Retinal pigment epithelial cell (primary cell): ENCODE measurements at places on chromosomes 6 and 20.

- DNase-seq: no peak
Observed at GRCh38 chr20:60056407-60057122, 98.3 kb downstream of the CDH26 start.

- DNase-seq: peak; percentile 76
Observed at GRCh38 chr6:138970856-138971425, 17.1 kb downstream of the REPS1 start.

DNA sequence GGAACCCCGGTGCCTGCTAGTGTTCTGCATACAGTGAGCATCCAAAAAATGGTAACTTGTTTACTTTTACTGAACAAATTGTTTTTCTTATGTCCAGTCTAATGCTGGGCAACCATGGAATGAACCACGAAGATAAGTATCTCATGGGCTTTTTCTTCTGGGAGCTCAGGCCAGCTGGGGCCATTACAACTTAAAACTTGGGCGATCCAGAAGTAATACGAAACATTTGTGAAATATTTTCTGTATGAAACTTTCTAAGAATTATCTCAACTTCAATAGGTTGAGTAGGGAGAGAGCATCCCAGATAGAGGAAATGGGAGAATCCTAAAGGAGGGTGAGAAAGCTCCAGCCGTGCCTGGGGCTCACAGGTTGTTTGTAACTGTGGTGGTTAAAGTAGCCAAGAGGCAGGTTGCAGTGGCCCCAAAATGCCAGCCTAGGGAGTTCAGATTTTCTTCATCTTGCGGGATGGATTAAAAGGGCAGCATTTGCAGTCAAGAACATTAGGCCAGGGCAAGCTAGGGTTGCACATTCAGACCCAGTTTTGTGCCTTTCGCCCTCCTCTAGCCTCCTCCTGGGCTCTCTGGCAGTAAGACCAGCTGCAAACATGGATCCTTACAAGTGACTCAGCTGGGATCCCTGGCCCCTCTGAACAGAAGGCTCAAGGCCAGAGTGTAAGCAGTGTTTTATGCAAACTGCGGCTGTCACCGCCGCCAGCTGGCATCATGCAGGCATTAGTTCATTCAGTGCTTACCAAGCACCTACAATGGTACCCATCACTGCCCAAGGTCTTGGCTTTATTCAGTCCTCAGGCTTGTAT, 41.5 kb downstream of the ELMO2 start:
- no peak for DNase-seq

- no peak for DNase-seq
Observed at GRCh38 chr20:3995749-3996320, 19.5 kb downstream of the RNF24 start.

- no peak for DNase-seq
Observed at GRCh38 chr6:75106426-75106825, 99.4 kb downstream of the COL12A1 start.

- DNase-seq: no peak
Observed at GRCh38 chr6:63576985-63577712, 4.9 kb downstream of the LOC128125822 start.

DNA sequence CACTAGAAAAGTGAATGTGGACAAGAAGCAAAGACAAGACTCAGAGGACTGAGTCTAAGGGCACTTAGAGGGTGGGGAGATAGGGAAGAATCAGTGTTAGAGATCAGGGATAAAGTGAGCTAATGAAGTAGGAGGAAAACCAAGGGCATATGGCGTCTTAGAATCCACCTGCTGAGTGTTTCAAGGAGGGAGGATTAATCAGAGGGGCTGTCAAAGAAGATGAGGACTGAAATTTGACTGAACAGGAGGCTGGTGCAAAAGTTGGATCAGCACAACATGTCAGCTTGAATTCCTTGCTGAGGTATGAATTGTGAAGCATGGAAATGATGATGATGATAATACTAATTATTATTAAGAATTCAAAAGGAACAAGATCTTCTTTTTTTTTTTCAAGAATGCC, 39.4 kb downstream of the PLCB4 start:
- DNase-seq: no peak

DNA sequence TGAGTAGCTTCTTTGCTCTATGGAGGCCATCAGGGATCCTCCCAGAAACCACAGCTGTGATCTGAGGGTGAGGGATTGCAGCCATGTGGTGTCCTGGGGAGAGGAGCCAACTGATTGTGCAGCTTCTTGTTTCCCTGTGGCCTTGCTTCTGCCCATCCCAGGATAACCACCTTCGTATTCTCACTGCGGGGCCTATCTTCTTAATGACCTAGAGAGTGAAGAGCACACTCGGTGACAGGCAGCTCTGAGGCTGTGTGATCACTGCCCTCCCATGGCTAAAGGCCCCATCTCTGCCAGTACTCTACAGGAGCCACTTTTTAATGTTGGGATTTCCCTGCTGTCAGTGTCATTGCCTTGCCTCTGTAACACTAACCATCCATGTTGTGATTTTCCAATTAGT, 5.3 kb upstream of the RAET1L start:
- no peak for DNase-seq

GRCh38 chr6:87274660-87275274, 47.6 kb upstream of the SMIM8 start:
- DNase-seq: peak; percentile 17

- DNase-seq: no peak
Observed at GRCh38 chr20:47789764-47790579, 4.7 kb upstream of the SULF2 start.

DNA sequence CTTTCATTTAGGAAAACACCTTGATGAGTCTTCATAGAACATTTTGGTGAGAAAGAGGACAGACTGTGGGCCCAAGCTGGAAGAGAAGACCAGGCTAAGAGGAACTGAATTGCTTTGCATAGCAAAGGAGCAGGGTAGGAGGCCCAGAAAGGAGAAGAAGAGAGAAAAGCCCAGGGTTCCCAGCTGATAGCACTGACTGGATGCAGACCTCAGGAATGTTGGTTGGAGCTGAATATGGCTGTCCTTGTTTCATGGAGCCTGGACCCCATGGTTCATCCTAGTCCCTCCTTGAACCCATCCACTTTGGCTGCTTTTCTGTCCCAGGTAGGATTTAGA, 18.0 kb upstream of the ZFAND3 start:
- no peak for DNase-seq

- no peak for DNase-seq
Observed at GRCh38 chr20:17721802-17722486, 22.2 kb downstream of the BANF2 start.

- DNase-seq: no peak
Observed at GRCh38 chr20:12591949-12592470, 416.8 kb upstream of the SPTLC3 start.

- peak; percentile 17 for DNase-seq
Observed at GRCh38 chr6:150668900-150669302, 69.2 kb downstream of the PLEKHG1 start.

DNA sequence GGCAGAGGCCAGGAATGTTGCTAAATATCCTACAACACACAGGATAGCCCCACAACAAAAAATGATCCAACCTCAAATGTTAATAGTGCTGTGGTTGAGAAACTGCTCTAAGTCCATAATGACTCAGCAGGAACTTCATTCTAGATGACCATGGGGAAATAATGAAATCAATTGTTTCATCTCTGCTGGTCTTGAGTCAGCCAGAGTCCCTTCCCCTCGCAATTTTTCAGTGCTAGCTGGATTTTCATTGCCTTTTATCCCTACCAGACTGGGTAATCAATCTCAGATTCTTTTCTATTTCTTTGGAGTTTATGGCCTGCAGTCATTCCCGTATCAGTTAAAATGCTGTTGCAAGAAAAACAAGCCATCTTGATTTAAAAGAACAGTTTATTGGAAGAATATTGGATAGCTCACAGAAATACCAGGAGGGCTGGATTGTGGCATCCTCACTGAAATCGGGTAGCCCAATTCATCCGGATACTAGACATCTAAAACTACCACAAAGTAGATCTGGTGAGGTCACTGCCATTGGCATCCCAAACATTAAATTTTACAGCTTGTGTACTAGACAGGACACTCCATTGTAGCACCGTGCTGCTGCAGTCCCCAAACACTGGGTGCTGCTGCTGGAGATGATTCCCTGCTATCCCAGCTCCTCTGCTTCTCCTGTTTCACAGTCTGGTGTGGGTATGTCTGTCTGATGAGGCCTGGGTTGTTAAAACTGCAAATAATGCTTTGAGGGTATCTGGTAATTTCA, 30.3 kb upstream of the POPDC3 start:
- no peak for DNase-seq

DNA sequence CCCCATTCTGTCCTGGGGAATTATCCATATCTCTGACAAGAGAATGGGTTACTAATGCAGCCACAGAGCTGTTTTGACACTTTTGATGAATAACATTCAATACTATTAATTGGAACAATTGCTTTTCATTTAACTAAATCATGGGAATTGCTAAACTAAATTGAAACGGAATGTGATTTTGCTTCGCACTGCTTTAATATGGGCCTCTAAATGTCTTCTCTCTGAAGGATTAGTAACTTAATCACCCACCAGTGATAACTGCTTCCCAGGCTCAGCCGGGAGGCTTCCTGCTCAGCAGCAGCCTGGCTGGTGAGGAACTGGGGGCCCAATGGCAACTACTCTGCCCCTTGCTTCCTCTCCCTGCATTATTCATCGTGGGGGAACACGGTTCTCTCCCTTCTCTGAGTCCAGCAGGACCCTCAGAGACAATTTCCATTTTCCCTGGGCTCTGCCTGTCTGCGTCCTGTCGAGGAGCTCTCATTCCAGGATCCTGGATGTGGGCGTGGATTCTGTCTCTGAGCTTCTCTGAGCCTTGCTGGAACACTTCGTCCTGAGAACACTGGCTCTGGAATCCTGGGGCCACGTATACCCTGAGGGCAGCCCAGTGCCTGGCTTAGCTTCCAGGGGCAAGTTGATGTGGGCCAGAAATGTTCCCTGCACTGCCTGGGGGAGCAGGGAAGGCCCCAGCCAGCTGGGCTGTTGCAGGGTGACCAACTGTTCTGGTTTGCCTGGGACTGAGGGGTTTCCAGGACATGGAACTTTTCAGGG, 308.9 kb downstream of the DHX35 start:
- no peak for DNase-seq

- DNase-seq: no peak
Observed at GRCh38 chr6:2715737-2716136, 35.0 kb downstream of the MYLK4 start.

GRCh38 chr6:127301199-127301700, 34.6 kb downstream of the RNF146 start:
- DNase-seq: no peak

GRCh38 chr6:45808042-45808645, 207.5 kb downstream of the CLIC5 start:
- DNase-seq: no peak

DNA sequence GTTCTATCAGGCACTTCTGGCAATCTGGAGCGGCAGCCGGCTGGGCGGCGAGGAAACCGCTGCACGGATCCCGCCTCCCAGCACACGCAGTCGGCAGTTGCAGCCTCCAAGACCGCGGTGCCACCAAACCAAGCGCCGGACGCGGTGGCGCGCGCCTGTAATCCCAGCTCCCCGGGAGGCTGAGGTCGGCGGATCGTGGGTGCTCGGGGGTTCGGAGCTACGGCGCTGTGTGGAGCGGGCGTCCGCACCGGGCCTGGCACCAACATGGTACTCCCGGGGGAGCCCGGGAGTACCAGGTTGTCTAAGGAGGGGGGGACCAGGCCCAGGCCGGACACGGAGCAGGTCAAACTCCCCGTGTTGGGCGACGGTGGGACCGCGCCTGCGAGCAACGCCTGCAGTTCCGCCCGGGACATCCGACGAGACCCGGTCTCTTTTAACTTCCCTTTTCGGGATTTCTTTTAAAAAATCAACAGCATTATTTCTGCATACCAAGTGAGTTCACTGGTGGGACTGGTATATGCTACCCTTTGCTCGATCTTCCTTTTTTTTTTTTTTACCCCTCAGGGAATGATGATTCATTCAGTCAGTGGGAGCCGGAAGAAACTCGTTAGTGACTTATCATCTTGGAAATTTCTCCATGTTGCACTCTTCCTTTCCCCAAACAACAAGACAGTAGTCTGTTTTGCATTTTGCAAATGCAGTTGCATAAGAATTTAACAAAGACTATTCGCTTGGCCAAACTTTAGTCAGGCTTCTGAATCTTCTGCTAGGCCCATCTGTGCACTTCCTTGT, 27.6 kb downstream of the ZNF311 start:
- DNase-seq: no peak
